Activated CD4-positive, alpha-beta T cell treated with anti-CD3 and anti-CD28 coated beads for 1 hour (primary cell): ENCODE measurements at places on chromosomes 7 and 10.

- no peak for DNase-seq
Observed at GRCh38 chr10:33098951-33099663, 141.1 kb upstream of the ITGB1 start.

GRCh38 chr7:111429781-111430180 is 132.5 kb downstream of the IMMP2L start:
- no peak for DNase-seq

DNA sequence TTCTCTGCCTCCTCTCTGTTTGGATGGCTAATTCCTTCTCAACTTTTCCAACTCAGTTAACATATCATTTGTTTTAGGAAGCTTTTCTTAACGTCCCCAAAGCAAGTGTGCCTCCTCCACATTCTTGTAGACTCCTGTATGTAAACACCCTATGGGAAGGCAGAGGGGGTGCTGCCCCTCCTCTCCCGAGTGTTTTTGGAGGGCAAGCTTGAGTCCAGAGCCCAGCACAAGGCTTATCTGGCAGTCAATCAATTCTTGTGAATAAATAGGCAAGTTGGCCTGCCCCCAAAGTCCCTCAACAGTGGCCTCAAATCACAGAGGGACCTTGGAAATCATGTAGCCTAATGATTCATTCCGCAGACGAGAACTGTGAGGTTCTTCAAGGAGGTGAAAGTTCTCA is 305.6 kb downstream of the RPS24 start:
- no peak for DNase-seq

GRCh38 chr7:83439026-83439425 is 209.9 kb downstream of the SEMA3E start:
- DNase-seq = no peak

GRCh38 chr7:124597509-124597908 is 168.1 kb downstream of the GPR37 start:
- no peak for DNase-seq

- DNase-seq = no peak
Observed at GRCh38 chr7:85011127-85011526, 175.7 kb downstream of the SEMA3D start.
